Effector memory CD4-positive, alpha-beta T cell (primary cell): ENCODE measurements at places on chromosomes 11 and 22.

- no peak for DNase-seq
Measured at GRCh38 chr11:26930518-26931247, 63.2 kb upstream of the FIBIN start.

DNA sequence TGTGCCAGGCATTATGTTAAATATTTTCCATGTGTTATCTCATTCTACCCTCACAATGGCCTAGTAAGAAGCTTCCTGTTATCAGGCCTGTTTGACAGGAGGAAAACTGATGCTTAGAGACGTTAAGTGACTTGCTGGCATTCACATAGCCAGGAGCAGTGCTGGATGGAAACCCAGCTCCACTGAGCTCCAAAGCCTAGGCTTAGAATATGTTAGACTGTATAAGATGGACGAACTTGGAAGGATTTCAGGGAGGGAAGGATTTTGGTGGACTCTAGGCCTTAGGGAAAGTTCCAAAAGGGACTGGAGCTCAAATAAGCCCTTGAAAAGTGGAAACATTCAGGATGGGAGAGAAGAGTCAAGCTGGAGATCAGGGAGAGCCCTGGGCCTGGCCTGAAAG is 2.1 kb downstream of the CD44 start:
- no peak for DNase-seq

DNA sequence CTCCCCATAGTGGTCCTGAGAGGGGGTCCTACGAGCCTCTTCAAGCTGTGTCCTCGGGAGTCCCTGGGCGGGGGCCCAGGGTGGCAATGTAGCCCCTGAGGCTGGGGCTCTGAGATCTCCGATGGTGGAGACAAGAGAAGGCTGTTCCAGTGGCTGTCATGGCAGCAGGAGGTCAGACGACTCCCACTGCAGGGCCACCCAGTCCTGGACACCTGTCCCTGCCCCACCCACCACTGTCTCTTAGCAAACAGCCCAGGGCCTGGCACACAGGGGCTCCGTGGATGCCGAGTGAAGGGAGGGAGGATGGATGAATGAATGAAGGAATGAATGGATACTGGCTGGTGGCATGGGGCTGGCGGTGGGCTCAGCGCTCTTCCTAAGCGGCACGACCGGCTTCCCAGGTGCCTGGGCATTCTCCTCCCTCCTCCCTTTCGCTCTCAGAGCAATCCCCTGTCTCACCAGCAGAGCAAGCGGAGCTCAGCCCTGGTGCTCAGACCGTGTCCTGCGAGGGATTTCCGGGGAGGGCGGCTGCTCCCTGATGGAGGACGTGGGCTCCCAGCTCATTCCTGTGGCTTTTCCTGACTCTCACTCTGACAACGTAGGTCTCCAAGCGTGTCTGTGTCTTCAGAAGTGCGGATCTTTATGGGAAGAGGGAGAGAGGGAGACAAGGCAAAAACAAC is 1272.6 kb downstream of the BRD1 start:
- DNase-seq, result no peak

GRCh38 chr11:128324051-128324481 is 263.3 kb downstream of the ETS1 start:
- no peak for DNase-seq

- DNase-seq, result peak; percentile 30
Measured at GRCh38 chr22:35150183-35151107, 84.5 kb downstream of the ISX start.

- DNase-seq, result no peak
Measured at GRCh38 chr11:14908214-14908880, 16.3 kb upstream of the CYP2R1 start.
